ENCODE measurements at places on chromosomes 1 and 21.

GRCh38 chr1:208595236-208595635, 351.1 kb upstream of the PLXNA2 start:
- no peak for DNase-seq

DNA sequence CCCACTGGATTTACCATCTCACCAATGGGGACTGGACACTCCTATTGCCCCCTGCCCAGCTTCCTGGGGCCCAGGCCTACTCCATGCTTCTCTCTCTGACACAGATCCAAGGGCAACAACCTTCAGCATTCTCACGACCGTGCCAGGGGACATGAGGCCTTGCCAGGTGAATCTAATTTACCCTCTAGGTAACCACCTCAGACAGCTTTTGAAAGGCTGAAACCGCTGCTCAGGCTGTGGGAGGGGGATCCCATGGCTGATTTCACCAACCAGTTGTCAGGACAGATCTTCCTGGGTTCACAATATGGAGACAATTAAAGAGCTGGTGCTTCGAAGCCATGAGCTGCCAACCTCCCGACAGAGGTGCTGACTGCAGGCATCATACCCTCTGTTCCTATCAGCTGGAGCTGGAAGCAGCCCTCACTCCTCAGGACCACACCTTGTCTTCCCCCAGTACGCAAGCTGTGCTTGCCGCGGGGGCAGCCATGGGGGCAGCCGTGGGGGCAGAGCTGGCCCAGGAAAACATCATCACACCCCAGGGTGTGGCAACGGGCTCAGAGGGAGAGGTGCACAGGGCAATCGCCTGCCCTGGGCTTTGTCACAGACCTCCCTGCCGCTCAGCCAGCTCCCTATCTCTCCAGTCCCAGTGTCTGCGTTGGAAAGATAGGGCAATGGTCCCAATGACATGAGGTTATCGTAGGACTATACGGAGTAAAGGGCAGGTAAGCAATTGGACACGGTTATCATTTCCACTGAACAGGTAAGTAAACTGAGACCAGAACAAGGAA, 120.2 kb downstream of the DMRTB1 start:
- DNase-seq, result no peak

- no peak for DNase-seq
Observed at GRCh38 chr1:21313886-21314721, 23.8 kb upstream of the ECE1 start.

DNA sequence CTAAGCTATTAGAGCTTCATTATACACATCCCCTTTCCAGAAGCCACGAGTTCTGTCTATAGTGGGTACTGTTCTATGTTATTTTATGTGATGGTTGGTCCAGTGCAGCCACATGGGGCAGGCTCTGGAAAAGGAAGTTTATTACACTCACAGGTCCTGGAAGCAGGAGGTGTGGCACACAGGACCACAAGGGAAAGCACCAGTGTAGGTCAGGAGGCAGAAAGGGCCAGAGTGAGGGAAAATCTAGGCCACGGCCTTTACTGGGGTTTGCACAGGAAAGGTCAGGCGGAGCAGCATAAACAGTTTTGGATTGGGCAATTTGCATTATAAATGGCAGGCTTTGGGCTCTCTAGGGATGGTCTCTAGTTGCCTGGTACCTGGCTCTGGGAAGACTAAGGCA, 21.8 kb upstream of the CNIH3 start:
- DNase-seq, result no peak

- DNase-seq, result peak; percentile 77
Observed at GRCh38 chr1:234315091-234315541, 58.1 kb upstream of the COA6 start.

GRCh38 chr1:174556392-174556791, 108.6 kb downstream of the GPR52 start:
- peak; percentile 4 for DNase-seq

DNA sequence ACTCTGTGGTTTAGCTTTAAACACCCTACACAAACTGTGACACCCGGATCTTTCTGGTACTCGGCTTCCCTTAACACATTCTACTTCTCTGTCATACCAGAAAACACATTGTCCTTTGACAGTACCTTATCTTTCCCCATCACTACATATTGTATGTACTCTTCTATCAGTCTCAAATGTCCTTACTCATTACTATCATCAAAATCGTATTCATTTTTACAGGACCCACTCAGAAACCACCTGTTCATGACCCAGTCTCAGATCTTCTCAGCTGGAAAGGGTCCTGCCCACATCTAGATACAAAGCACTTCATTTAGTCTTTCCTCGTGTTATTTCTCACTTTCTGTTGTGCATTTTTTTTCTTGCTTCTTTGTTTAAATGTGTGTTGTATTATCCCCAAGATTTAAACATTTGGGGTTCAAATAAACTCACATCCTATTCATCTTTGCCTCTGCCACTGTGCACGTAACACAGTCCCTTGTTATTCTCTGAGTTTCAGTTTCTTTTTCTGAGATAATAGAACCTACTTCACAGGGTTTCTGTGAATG, 27.7 kb downstream of the CD34 start:
- no peak for DNase-seq

- DNase-seq, result no peak
Observed at GRCh38 chr1:202076050-202076511, 46.6 kb upstream of the GPR37L1 start.

GRCh38 chr1:217456261-217456660, 174.6 kb downstream of the GPATCH2 start:
- no peak for DNase-seq

DNA sequence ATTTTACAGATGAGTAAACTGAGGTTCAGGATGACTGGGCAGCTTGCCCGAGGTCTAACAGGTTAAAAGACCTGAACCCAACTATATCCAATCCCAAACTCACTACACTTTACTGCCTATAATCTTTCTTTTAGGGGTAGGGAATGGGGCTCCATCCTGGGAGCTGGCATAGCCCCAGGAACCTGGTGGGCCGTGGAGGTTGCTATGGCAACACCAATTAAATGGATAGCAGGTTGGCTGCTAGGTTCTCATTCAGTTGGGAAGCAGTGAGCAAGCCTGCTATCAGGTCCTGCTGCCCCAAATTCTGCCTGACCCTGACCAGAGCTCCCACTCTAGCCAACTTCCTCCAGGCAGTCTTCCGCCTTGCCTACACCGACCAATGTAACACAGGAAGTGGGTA, 40.9 kb downstream of the LRP8 start:
- no peak for DNase-seq

DNA sequence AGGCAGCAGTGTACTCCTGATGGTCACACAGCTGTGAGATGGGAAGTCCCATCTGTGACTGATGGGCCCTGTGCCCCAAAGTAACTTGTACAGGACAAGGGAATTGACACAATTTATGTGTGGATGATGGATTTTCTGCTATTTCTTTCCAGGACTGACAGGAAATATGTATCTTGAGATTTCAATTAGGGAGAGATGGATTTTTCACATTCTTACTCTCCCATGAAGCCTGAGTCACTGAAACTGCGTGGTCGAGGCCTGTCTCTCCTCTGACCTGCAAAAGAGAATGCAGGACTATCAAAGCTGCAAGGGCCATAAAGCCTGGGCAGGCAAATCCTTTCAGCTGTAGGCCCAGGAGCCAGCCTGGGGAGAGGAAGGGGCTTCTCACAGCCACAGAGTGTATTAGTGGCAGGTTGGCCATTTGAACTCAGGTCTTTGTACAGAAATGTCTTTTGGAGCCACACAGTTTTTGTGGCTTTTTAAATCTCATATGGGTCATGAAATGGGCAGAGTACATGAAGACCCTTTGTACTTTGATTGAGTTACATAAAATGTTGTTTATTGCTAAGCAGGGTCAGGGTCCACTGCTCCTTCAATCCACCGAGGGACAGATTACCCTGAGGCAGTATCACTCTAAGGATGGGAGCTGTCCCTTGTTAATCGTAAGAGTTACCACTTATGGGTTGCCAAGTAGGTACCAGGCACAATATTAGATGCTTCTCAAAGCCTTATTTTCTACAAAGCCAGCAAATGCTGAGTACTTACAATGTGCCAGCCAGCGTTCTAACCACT, 14.8 kb downstream of the ALX3 start:
- peak; percentile 59 for DNase-seq

DNA sequence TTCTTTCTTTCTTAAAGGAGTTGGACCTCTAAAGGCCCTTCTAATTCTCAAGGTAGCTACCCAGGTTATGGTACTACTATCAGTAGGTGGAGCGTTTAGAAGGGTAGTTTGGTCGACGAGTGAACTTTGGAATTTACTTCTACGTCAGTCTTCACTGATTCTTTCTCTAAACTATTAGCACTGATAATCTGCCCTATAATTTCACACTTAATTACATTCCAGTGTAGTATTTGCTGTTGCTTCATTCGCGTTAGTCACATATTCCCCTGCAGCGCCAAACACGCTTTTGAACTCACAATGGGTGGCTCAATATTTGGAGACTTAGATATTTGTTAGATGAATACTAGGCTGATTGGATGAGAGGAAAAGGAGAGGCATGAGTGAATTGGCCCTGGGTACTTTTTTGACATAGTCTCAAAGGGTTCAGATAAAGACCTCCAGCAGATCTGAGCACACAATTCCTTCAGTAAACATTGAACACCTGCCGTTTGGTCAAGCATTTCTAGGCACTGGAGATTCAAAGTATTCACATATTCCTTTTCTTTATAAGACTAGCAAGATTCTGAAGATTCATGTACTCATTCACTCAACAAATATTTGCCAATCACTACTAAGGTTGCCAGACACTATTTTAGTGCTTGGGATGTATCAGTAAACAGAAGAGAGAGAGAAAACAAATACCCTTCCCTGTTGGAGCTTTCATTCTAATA, 929 bp upstream of the FOXJ3 start:
- peak; percentile 70 for DNase-seq

DNA sequence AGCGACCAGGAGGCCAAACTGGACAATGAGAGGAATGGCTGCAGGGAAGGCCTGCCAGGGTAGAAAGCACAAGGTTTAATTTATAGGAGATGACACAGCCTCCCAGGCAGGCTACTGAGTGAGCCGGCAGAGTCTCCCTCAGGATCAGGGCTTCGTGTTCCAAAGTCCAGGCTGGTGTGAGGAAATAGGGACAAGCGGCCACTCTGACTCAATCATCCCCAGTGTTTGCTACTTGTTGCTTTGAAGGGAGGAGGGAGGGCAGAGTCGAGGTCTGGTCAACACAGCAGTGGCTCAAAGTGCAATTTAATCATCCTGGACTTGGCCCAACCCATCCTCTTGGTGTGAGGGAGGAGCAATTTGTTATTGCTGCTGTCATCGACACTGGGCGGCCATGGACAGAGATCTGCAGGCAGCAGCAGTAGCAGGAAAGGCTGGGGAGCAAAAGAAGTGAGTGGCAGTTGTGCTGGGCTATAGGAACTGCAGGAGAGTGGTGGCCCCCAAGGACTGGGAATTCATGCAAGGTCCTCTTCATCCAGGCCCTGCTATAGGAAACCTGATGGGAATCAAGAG, 27.5 kb downstream of the TBX15 start:
- DNase-seq, result peak; percentile 88

DNA sequence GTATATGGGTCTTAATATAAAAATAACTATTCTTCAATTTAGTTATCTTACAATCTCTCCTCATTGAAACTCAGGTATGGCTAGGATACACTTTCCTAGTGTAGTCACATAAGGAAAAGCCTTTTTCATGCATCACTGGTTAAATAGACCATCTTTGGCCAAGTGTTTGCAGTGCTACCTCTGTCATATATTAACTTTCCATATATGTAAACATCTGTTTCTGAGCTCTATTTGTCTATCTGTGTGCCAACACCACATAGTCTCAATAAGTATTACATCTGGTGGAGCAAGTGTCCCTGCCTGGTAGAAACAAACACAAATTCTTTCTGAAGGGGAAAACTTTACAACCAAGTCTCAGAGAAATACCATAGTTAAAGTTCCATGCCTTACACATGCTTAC, 134.6 kb downstream of the TSEN15 start:
- no peak for DNase-seq

DNA sequence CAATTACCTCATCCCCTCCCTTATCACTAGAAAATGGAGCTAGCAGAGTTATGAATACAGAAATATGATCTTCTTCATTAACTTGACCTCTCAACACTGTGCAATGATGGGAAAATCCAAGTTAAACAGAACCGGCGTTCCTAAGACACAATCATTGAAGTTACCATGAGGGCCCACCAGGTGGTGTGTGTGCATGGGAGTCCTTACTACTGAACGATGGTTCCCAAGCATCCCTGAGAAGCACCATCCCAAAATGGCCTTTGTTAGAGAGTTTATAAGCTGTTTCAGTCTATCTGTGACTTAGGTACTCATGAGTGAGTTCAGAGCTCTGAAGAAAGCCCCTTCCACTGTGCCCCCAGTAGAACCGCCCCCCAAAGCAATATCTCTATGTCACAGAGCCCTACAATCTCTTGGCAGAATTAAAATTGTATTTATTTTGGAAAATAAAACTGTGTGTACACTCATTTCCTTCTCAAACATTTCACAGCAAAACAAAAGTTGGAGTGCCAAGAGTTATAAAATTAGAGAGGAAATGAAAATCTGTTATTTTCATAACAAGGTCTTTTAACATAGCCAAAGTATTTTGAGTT, 56.8 kb downstream of the PLD5 start:
- DNase-seq, result peak; percentile 54

GRCh38 chr21:32257962-32258785, 20.7 kb downstream of the MIS18A start:
- peak; percentile 88 for DNase-seq

DNA sequence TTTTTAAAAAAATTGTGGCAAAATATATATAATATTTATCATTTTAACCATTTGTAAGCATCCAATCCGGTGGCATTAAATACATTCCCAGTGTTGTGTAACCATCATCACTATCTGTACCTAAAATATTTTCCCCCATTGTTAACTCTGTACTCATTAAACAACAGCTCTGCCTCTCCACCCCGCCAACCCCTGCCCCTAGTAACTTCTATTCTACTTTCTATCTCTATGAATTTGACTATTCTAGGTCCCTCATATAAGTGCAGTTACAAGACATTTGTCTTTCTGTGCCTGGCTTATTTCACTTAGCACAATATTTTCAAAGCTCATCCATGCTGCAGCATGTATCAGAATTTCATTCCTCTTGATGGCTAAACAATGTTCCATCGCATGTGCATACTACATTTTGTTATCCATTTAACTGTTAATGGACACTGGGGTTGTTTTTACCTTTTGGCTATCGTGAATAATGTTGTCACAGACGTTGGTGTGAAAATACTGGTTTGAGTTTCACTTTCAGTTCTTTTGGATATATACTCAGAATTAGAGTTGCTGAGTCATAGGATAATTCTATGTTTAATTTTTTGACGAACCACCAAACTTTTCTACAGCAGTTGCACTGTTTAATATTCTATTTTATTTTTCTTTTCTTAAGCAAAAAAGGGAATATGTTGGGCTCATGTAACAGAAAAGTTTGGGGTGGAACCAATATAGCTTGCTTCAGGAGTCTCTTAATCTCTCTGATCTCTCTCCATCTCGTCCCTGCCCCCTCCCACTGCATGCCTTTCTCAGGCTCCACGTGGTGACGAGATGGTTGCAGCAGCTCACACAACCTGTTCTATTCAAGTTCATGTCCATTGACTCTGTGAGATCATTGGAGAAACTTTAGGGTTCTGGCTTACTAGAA, 25.2 kb upstream of the RCAN1 start:
- DNase-seq, result no peak

- DNase-seq, result no peak
Observed at GRCh38 chr1:47872886-47873285, 124.3 kb downstream of the TRABD2B start.

- DNase-seq, result no peak
Observed at GRCh38 chr1:239896569-239896968, 195.1 kb upstream of the FMN2 start.

All from cardiac fibroblast (primary cell).